Fibroblast of villous mesenchyme (primary cell): ENCODE measurements at places on chromosomes 4 and X.

DNA sequence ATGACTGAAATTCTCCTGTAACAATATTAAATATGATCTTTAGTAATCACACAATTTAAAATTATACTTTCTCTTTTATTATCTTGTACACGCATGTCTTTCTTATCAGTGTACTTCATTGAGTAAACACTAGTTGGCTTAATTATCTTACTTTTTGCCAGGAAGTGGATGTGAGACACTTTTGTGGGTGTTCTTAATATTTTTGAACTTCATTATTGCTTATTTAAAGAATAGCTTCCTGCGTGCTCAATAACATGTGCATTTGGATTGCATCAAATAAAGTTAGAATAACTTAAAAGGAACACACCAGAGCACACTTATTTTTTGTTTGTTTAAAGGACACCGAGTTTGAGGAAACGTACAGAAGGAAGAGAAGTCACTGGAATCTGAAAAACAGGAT is 128.5 kb upstream of the VEGFC start:
- DNase-seq = peak; percentile 47

GRCh38 chr4:41757521-41758156 is 9.1 kb upstream of the PHOX2B start:
- DNase-seq = no peak

DNA sequence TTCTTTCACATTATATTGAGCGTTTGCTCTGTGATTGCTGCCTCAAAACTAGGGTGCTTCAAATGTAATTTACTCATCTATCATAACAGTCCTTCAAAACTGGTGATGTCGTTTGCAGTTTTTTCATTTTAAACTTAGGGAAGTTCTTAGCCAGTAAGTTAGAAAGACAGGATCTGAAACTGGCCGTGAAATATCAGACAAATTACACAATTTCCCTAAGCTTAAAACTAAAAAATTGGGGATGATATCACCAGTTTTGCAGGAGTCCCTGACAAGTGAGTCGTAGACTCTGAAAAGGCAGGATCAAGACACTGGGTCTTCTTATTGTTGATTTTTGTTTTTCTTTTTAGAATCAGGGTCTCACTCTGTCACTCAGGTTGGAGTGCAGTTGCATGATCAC is 44.8 kb downstream of the MOB1B start:
- DNase-seq = no peak

DNA sequence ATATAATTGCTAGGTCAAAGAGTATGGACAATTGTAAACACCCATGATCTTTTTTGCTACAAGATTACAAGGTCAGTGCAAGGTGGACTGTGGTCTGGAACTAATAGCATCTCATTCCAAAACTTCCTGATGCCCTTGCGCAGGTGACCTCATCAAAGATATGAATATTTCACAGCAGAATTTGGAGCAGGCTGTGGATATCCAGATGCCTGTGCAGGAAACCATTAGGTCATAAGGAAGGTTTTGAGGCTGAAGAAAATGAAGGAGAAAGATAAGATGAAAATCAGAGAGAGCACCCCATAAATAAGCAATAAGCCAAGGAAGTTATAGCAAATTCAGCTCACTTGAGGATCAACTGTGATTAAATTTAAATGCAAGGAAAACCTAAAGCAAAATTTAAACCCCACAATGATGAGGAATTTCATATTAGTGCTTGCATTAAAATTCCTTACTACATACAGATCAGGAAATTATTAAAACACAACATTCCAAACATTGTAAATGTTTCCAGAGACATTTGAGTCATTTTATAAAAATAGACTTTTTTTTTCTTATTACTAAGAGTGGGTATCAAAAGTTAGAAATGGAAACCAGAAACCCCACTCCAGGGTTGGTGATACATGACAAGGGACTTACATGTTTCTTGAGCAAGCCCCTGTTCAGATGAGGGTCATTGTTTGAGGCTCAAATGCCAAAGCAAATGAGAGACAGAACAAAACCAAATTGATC is 100.7 kb upstream of the FAM9C start:
- DNase-seq = no peak

- DNase-seq = no peak
These were observed 197.6 kb upstream of the PSAPL1 start for GRCh38 chr4:7632341-7632740.

- no peak for DNase-seq
These were observed 97.0 kb upstream of the ZC4H2 start for GRCh38 chrX:65073233-65073632.

DNA sequence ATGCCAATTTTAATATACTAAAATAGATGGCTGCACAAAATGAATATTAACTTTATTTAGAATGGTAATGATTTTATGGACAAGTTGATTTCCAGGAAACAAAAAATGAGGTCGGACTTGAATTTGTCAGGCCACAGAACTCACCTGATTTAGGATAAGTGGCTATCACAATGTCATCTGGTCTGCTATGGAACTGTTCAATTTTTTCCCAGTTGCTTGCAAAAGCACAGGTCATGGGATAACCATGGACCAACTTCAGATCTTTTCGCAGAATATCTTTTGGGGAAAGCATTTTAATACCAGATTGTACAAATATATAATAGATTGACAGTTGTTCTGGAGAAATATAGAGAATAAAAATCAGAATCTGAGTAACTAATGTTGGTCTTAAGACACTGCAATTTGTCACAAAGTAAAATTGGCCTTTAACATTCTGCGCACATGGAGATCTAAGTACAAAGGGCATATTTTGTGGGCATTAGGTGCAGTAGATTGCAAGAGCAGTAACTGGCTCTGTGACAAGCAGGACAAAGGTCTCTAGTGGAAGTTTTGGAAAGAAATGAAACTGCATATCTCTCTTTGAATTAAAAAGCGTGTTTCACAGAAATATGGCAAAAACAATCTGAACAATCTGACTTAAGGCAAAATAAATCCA is 5.4 kb downstream of the SULT1B1 start:
- DNase-seq = no peak
